ENCODE measurements at places on chromosomes 1 and 21.

- no peak for DNase-seq
Observed at GRCh38 chr1:76830373-76830772, 36.9 kb upstream of the ST6GALNAC5 start.

GRCh38 chr1:4062992-4063391 is 162.9 kb upstream of the C1orf174 start:
- DNase-seq: no peak

DNA sequence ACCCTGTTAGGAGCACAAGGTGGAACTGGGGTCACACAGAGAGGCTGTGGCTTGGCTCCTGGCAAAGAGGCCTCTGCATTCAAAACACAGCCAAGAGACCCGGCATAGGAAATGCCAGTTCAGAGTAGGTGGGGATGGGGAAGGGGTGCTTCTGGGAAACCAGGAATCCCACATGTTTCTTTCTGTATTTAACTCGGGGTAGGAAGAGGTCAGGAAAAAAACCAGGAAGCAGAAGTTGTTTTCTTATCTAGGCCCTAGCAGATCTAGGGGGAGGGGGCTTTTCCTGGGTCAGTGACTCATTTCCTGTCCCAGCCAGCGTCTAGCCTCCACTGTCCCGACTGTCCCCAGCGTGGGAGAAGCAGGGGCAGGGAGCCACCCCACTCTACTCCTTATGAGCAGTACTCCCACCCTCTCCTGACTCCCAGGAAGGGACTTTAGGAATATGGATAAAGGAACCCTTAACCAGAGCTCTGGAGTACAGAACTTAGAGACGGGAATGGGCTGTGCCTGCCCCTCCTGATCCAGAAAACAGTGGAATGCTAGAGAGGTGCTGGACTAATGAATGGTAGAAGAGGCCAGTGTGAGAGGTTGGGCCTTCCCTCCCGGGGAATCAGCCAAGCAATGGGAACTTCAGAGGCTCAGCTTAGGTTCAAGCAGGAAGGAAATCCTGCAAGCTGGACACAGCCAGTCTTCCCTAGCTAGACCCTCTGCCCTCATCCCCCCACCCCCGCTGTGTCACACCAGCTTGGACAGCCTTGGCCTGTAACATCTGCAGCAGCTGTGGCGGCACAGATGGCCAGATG is 5.7 kb downstream of the FHL3 start:
- DNase-seq: no peak

DNA sequence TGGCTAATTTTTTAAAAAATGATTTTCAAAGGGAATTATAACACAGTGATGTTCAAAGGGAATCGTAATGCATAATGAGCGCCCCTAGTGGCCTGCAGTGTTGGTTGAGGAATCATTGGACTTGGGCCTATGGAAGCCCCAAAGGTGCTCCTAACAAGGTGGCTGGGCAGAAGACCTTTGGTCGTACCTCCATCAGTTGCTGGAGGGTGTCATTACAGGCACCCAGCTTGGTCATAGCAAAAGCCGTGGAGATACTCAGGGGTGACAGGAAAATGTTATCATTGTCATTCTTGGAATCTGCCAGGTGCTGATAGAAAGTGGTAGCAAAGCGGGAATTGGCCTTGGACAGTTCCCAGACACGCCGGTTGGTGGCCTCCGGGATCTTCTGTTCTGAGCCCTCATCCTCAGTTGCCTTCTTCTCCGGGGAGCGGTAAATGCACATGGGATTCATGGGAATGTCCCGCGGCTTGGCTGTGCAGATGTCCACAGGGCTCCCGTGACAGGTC is 2.7 kb downstream of the SERPINC1 start:
- DNase-seq: no peak

GRCh38 chr1:63686696-63687095 is 87.1 kb upstream of the ROR1 start:
- no peak for DNase-seq
